C1 segment of cervical spinal cord (tissue), 14 donors: ENCODE measurements at places on chromosomes 6 and 20.

DNA sequence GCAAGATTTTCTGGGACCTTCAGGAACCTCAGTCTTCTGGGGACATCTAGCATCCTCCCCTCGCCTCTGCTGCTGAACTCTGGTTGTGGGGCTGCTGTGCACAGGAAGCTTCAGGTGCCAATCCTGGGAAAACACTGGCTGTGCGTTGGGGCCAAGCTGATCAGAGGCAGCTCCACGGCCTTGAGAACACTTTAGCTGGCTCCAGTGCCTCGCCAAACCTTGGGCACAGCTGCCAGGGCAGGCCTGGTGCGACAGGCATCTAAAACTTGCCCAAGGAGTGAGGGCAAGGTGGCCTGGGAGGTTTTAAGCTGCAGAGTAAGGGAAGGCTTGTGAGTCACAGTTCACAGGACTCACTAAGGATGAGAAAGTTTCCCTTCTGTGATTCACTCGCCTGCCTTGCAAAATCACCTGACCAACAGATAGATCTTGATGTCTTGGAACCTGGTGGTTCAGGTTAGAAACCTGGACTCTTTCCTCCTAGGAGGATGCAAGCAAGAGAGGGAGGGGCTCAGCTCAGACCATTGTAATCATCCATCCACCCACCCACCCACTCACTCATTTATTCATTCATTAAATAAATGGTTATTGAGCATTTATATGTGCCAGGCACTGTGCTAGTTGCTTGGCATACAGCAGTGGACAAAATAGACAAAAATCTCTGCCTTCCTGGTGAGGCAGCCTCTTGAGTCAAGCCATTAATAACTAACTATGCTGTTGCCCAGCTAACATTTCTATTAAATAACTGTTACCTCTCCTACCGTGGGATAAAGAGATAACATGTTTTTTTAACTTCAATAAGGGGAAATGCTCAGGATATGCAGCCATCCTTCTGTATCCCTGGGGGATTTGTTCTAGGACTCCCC lies 2.5 kb upstream of the SPATS1 start:
- DNase-seq: no peak

- peak; percentile 77 for DNase-seq
These were observed at the start of gene ARFGEF3 for GRCh38 chr6:138161338-138162110. ARFGEF3 (plus strand) TSS chr6:138161939; CDS start chr6:138162087, 148 bp downstream.

- no peak for DNase-seq
These were observed 462.6 kb downstream of the TBC1D32 start for GRCh38 chr6:120871416-120872261.

GRCh38 chr6:16591396-16592222 lies 169.7 kb downstream of the ATXN1 start:
- no peak for DNase-seq

DNA sequence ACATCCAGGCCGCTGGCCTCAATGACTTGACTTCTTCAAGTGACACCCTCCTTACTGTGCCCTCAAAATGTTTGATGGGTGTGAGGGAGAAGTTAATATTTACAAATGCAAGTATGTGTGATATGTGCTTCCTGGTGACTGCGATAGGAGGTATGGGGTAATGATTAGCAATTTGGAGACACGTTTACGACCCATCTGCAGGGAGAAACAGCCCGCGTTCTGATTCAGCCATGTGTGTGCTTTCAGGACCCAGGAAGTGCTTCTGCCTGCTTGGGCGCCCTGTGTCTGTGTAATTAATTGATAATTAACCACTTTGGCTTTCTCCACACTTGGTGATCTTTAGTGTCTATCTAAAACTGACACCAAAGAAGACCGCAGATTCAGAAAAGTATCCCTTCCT lies 25.0 kb downstream of the SIRPA start:
- DNase-seq: no peak

GRCh38 chr6:36973647-36974046 lies 12.3 kb downstream of the MTCH1 start:
- DNase-seq: no peak

GRCh38 chr6:150712505-150713252 lies 113.0 kb downstream of the PLEKHG1 start:
- no peak for DNase-seq

DNA sequence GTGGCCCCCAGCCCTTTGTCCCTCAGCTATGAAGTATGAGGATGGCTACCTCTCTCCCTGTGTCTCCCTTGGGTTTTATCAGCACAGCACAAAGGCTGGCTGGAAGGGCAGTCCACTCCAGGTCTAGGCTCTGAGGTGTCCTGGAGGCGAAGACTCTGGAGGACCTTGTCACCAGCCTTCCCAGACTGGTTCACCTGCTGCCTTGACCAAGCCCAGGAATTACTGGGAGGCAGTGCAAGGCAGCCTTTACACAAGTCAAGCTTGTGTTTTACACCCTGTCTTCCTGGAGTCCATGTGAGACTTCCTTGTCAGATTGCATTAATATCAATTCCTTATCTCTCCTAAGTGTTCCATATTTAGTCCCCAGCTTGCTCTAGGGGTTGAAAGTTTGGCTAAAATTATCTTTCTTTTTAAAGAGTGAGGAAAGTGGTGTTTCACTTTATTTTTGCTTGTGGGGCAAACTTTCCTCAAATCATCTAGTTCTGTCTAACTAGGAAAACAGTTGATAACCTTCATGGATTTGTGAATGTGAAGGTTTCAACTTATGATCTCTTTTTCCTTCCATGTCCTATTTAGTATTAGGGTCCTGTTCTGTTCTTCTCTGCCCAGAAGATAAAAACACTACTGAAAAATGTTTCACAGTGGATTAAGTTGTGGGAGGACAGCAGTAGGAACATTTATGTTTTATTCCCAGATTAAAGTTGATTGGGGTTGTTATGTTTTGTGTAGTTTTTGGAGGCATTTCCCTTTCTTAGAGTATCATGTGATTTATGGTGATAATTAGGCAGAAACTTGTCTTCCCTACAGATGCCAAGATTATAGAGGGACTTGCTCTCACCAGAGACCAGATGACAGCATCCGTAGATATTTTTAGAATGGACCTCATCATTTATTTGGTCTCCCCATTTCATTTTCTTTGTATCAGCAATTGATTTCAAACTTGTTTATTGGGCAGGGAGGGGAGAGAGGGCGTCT lies 114.8 kb downstream of the FOXO3 start:
- DNase-seq: no peak

GRCh38 chr20:3800256-3800877 lies 4.3 kb downstream of the CDC25B start:
- no peak for DNase-seq
